A549 treated with RU486 at 1 μM for 4 hours (cell line): ENCODE measurements at places on chromosomes 4 and X. TPM values are rescaled to one million over a fixed set of nuclear protein-coding genes. Genes with fewer than 3 reads are reported as not detected.

The STAP1 gene
- total RNA-seq: not detected in 5 replicates

The SOWAHD gene
- total RNA-seq: 0.09 to 0.20 TPM (median 0.17 TPM) in 4 of 5 replicates, not detected in the other

The TEX13B gene
- total RNA-seq: not detected in 5 replicates

The ARAP2 gene
- total RNA-seq: 0.17 to 1.5 TPM (median 0.57 TPM) in 5 replicates

The ATP2B3 gene
- total RNA-seq: 0.06 to 0.15 TPM (median 0.10 TPM) in 4 of 5 replicates, not detected in the other

The IL13RA2 gene
- 0.09 TPM in 1 of 5 replicates, not detected in the others for total RNA-seq

The STOX2 gene
- total RNA-seq: 1.9 to 3.5 TPM (median 2.8 TPM) in 5 replicates

The XAGE1A gene
- 12.2 to 35.3 TPM (median 24.0 TPM) in 3 of 5 replicates, not detected in the others for total RNA-seq

The RTL9 gene
- 0.03 to 0.08 TPM (median 0.06 TPM) in 5 replicates for total RNA-seq
